Daoy (cell line): ENCODE measurements at places on chromosomes 6 and 20. TPM values are rescaled to one million over a fixed set of nuclear protein-coding genes. Genes with fewer than 3 reads are reported as not detected.

PDCD2 gene
- total RNA-seq = 318 and 381 TPM in 2 replicates

MBOAT1 gene
- total RNA-seq = 10.5 and 11.9 TPM in 2 replicates

LAMA2 gene
- 0.46 and 0.65 TPM in 2 replicates for total RNA-seq

NMBR gene
- total RNA-seq = not detected in 2 replicates

MUC22 gene
- not detected in 2 replicates for total RNA-seq

STK35 gene
- total RNA-seq = 10.8 and 21.7 TPM in 2 replicates

ELOVL4 gene
- 2.5 and 4.2 TPM in 2 replicates for total RNA-seq

ECT2L gene
- not detected in 2 replicates for total RNA-seq

SIRPD gene
- not detected in 2 replicates for total RNA-seq

HDGFL1 gene
- not detected in 2 replicates for total RNA-seq

PRDM13 gene
- total RNA-seq = 2.3 and 3.4 TPM in 2 replicates

RRAGD gene
- 8.8 and 9.4 TPM in 2 replicates for total RNA-seq

TUBB2B gene
- total RNA-seq = 104 TPM in 2 replicates

CLPSL1 gene
- not detected in 2 replicates for total RNA-seq

VGLL2 gene
- total RNA-seq = not detected in 2 replicates
